Stimulated activated CD8-positive, alpha-beta memory T cell treated with anti-CD3 and anti-CD28 coated beads, Interleukin-4, amount 100 ng/mL, for 4 hours (primary cell): ENCODE measurements at places on chromosomes 7 and 10.

GRCh38 chr7:66873476-66873875 lies 47.5 kb upstream of the TMEM248 start:
- no peak for DNase-seq

GRCh38 chr7:150340024-150340749 lies 1.2 kb downstream of the RARRES2 start:
- no peak for DNase-seq

DNA sequence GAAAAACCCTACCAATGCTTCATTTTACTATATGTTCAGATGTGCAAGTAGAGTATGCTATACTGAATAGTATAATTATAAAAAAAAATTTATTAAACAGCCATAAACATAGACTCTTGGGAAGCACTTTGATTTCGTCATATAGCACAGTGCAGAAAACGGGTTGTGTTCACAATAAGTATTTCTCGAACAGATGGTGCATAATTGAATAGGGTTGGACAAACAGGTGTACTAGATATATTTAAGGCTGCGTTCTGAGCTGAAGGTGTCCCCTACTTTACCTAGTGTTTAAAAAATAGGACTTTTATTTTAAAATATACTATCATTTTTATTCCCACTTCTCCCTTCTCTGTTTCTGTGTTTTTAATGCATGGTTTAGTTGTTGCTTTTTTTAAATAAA lies 841.5 kb downstream of the ANKRD7 start:
- DNase-seq, result no peak

GRCh38 chr10:86264481-86265231 lies 101.9 kb downstream of the GRID1 start:
- DNase-seq, result no peak

DNA sequence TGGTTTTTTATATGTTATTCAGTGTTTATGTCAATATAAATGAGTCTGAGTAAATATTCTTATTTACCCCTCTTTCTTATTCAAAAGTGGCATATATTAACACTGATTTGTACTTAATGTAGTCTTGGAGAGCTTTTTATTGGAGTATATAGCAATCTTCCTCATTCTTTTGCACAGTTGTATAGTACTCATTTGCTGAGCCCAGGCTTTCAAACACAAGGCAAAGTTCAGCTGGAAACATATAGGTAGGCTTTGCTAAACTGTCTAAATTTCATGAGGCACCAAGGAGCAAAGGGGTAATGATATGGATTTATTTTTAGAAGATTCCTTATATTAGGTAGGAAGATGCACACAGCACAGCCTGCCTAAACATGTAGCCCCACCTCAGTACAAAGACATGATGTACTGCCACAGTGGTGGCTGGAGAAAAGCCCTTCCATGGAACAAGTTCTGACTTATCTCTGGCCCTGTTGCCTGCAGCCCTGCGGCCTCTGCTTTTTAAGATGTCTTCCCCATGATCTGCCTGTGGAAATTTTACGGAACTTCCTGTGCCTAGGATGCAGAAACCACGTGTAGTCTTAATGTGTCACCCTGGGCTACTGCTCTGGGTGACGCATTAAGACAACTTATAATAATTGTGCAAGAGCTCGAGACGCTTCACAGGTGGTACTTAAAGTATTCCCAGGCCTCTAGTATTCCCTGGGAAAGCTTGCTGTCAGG lies 9.6 kb upstream of the PDCD4 start:
- no peak for DNase-seq
